ENCODE measurements at places on chromosomes 5 and 9. TPM values are rescaled to one million over a fixed set of nuclear protein-coding genes. Genes with fewer than 3 reads are reported as not detected.

GRCh38 chr5:10169359-10169758, 80.3 kb downstream of the ATPSCKMT start:
- H3K4me3 ChIP-seq, result no peak overlapping the region
- H3K4me1 ChIP-seq, result no peaks in the 10 kb centered on the region

GRCh38 chr9:131818089-131818488, 78.2 kb upstream of the RAPGEF1 start:
- DNase-seq, result no peak
- H3K4me1 ChIP-seq, result no peaks in the 10 kb centered on the region
- H3K36me3 ChIP-seq, result no peaks in the 10 kb centered on the region
- no peak overlapping the region for H3K4me3 ChIP-seq
- no peak overlapping the region for H3K27ac ChIP-seq

- no peak overlapping the region for H3K4me3 ChIP-seq
- no peak overlapping the region for H3K27ac ChIP-seq
- no peaks in the 10 kb centered on the region for H3K27me3 ChIP-seq
- H3K36me3 ChIP-seq, result no peaks in the 10 kb centered on the region
- DNase-seq, result no peak
These were observed 159.0 kb downstream of the KCTD16 start for GRCh38 chr5:144329681-144330080.

Gene ABLIM3
- total RNA-seq, result 5.6 TPM

DNA sequence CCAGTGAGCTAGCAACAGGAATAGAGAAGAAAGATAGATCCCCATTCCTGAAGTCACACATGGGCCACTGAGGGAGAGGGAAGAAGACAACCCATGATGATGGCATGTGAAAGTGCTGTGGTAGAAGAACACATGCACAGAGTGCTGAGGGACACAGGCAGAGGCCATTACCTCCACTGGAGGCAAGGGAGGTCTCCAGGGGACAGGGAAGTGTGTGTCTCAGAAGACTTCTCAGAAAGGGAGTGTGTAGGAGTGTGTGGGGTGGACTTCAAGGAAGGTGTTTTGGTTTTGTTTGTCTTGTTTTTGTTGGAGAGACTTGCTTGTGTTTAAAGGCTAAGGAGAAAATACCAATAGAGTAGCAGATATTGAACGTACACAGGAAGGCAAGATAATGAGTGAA, 77.0 kb upstream of the SMARCA2 start:
- H3K36me3 ChIP-seq, result no peaks in the 10 kb centered on the region
- DNase-seq, result no peak
- H3K27me3 ChIP-seq, result peaks cover 5% of the 10 kb centered on the region

DNA sequence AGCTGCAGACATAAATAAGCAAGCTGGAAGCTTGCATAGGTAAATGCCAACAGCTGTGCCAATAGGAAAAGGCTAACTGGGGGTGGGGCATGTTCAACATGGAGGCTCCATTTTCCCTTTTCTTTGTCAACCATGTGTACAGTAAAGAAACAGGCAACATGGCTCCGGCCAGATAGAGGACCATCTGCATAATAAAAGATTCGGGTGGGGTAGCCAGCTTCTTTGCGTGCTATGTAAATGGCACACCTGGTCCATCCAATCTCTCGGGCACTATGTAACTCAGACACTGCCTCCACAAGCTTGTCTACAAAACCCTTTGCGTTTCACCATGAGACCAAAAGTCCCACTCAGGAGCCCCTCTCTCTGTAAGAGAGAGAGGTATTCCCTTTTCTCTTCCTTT, 41.7 kb upstream of the DENND4C start:
- H3K27ac ChIP-seq, result no peak overlapping the region
- H3K27me3 ChIP-seq, result no peaks in the 10 kb centered on the region
- DNase-seq, result no peak
- no peaks in the 10 kb centered on the region for H3K36me3 ChIP-seq
- H3K4me3 ChIP-seq, result no peak overlapping the region

- no peaks in the 10 kb centered on the region for H3K27me3 ChIP-seq
- no peaks in the 10 kb centered on the region for H3K36me3 ChIP-seq
- H3K4me1 ChIP-seq, result peaks cover 47% of the 10 kb centered on the region
These were observed 19.2 kb upstream of the NANS start for GRCh38 chr9:98037357-98037756.

Gene STARD4
- 45.3 TPM for total RNA-seq

DNA sequence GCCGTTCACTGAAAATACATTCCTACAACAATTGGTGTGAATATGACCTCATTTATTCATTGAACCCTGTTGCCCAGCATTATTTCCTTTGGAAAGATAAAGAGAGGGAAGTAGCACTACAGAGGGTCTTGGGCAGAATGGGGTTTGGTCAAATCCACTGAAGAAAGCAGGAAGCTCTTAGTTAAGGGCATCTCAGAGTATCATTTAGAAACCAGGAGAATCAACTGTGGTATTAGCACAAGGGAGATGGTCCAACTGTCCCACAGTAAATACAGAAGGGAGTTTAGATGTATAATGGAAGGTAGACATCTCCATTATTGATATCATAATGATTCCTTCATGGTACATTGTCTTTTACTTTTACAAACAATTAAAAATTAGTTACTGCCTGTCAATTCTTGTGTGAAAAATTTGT, 47.1 kb downstream of the LIX1 start:
- DNase-seq, result no peak
- no peaks in the 10 kb centered on the region for H3K36me3 ChIP-seq
- H3K4me1 ChIP-seq, result no peaks in the 10 kb centered on the region
- no peak overlapping the region for H3K4me3 ChIP-seq
- H3K27me3 ChIP-seq, result peaks cover 46% of the 10 kb centered on the region

Gene GHR
- 1.5 TPM for total RNA-seq

Gene SEMA5A
- 40.1 TPM for total RNA-seq

- DNase-seq, result peak; percentile 73
- peaks cover 5% of the 10 kb centered on the region for H3K36me3 ChIP-seq
- no peaks in the 10 kb centered on the region for H3K27me3 ChIP-seq
- H3K4me1 ChIP-seq, result peaks cover 14% of the 10 kb centered on the region
- H3K27ac ChIP-seq, result peak overlapping the region; percentile 39
These were observed 17.8 kb downstream of the NANS start for GRCh38 chr9:98074115-98074990.

Gene TIMD4
- not detected for total RNA-seq

Gene EGFL7
- 13.7 TPM for total RNA-seq

DNA sequence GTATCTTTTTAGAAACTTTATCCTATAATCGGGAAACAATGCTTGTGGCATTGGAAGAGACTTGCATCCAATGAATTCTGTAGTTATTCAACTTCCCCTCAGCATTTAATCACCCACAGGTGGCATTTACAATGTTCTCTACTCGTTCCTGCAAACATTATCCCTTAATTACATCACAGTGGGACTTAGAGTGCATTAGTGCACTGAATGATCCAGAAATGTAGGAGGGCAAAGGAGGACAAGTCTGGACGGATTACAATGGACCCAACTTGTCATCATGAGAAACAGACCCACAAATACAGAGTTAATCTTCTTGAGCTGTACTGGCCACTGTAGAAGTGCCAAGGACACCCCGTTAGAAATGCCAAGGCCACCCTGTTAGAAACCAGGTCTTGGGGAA, 129.1 kb downstream of the DOCK8 start:
- no peak overlapping the region for H3K27ac ChIP-seq
- H3K4me1 ChIP-seq, result no peaks in the 10 kb centered on the region

Gene AHRR
- total RNA-seq, result 33.7 TPM

Gene MLANA
- not detected for total RNA-seq

Gene MYMK
- not detected for total RNA-seq

- H3K27ac ChIP-seq, result no peak overlapping the region
- H3K4me3 ChIP-seq, result no peak overlapping the region
- H3K36me3 ChIP-seq, result no peaks in the 10 kb centered on the region
- peak; percentile 9 for DNase-seq
These were observed 119.8 kb downstream of the SSBP2 start for GRCh38 chr5:81631124-81631523.

Gene ADAM19
- 20.5 TPM for total RNA-seq

- H3K4me1 ChIP-seq, result no peaks in the 10 kb centered on the region
- DNase-seq, result no peak
- H3K36me3 ChIP-seq, result no peaks in the 10 kb centered on the region
- no peak overlapping the region for H3K27ac ChIP-seq
- H3K27me3 ChIP-seq, result no peaks in the 10 kb centered on the region
These were observed 422.9 kb downstream of the TMEM161B start for GRCh38 chr5:87845734-87846133.

- no peaks in the 10 kb centered on the region for H3K36me3 ChIP-seq
- H3K27me3 ChIP-seq, result no peaks in the 10 kb centered on the region
- no peak for DNase-seq
- H3K4me1 ChIP-seq, result peaks cover 7% of the 10 kb centered on the region
These were observed 8.8 kb downstream of the CAMK4 start for GRCh38 chr5:111233052-111233374.

- H3K4me1 ChIP-seq, result no peaks in the 10 kb centered on the region
- no peak for DNase-seq
- H3K27me3 ChIP-seq, result no peaks in the 10 kb centered on the region
These were observed 26.9 kb downstream of the NUTM2F start for GRCh38 chr9:94301583-94301982.

DNA sequence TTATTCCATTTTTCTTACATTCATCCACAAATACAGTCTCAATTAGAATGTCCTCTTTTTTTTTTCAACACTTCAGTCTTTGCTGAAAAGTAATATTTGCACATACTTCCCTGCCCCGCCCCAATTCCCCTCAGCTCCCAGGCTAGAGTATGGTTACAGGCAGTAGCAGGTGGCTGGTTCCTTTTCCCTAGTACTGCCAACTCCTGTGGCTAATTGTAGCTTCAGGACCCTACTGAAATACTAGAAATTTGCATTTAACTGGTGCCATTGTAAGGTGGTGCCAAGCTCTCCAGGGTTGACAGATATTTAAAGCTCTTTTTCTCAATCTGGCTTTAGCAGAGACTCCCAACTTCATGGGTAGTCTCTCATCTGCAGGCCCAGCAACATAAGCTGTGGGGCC, 80.3 kb downstream of the FAM81B start:
- H3K27me3 ChIP-seq, result no peaks in the 10 kb centered on the region
- peaks cover 36% of the 10 kb centered on the region for H3K36me3 ChIP-seq
- DNase-seq, result no peak
- peaks cover 17% of the 10 kb centered on the region for H3K4me1 ChIP-seq

GRCh38 chr5:100853582-100853981, 49.5 kb downstream of the ST8SIA4 start:
- no peaks in the 10 kb centered on the region for H3K4me1 ChIP-seq
- no peak overlapping the region for H3K27ac ChIP-seq
- no peaks in the 10 kb centered on the region for H3K27me3 ChIP-seq
- H3K36me3 ChIP-seq, result no peaks in the 10 kb centered on the region
- DNase-seq, result no peak
- no peak overlapping the region for H3K4me3 ChIP-seq

GRCh38 chr9:83034587-83034986, 28.4 kb downstream of the RASEF start:
- H3K27me3 ChIP-seq, result no peaks in the 10 kb centered on the region
- peaks cover 9% of the 10 kb centered on the region for H3K4me1 ChIP-seq
- no peaks in the 10 kb centered on the region for H3K36me3 ChIP-seq
- no peak overlapping the region for H3K27ac ChIP-seq
- DNase-seq, result peak; percentile 23
- H3K4me3 ChIP-seq, result no peak overlapping the region

- no peaks in the 10 kb centered on the region for H3K36me3 ChIP-seq
- H3K27me3 ChIP-seq, result no peaks in the 10 kb centered on the region
- H3K4me1 ChIP-seq, result peaks cover 47% of the 10 kb centered on the region
- H3K4me3 ChIP-seq, result no peak overlapping the region
These were observed 23.2 kb upstream of the DAB2 start for GRCh38 chr5:39447968-39448367.

GRCh38 chr5:58462154-58462553, 2.3 kb upstream of the PLK2 start:
- no peaks in the 10 kb centered on the region for H3K27me3 ChIP-seq
- no peak overlapping the region for H3K27ac ChIP-seq
- peaks cover 14% of the 10 kb centered on the region for H3K36me3 ChIP-seq
- no peak overlapping the region for H3K4me3 ChIP-seq

Gene CDKN2B
- 10.6 TPM for total RNA-seq

DNA sequence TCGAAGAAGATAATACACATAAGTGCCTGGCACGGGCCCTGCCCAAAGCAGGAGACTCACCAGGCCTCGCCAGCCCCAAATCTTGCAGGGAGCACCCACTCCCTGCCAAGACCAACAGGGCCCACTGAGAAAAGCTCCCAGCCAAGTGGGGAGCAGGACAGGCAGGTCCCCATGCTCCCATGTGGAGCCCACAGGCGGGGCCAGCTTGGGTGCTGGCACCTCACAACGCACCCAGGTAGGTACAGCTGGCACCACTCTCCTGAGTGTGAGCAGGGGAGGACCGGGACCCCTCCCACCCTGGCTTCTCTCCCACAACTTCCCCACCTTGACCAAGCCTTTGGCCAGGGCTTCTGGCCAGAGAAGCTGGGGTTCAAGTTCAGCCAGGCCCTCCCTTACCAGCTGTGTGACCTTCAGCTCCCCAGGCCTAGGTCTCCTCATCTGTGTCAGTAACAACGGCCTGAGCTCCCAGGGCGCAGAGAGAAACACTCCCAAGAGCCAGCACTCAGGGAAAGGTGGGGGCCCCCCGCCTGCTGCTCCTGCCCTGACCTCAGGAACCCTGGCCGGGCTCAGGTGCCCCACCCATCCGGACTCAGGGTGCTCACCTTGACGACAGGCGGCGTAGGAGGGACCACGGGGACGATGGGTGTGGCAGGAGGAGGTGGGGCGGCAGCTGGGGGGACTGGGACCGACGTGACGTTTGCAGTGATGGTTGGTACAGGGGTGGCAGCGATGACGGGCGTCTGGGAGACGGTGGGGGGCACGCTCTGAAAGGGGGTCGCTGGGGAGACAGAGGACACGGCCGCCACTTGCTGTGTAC, 17.8 kb downstream of the BRD3 start:
- no peak for DNase-seq
- no peaks in the 10 kb centered on the region for H3K27me3 ChIP-seq
- H3K36me3 ChIP-seq, result no peaks in the 10 kb centered on the region

Gene SLC34A1
- total RNA-seq, result not detected

- H3K27me3 ChIP-seq, result peaks cover 15% of the 10 kb centered on the region
- H3K4me3 ChIP-seq, result peak overlapping the region; percentile 49
- DNase-seq, result peak; percentile 90
- H3K4me1 ChIP-seq, result peaks cover 23% of the 10 kb centered on the region
- H3K27ac ChIP-seq, result peak overlapping the region; percentile 70
- no peaks in the 10 kb centered on the region for H3K36me3 ChIP-seq
These were observed 13.3 kb downstream of the CAPSL start for GRCh38 chr5:35924950-35925722.

DNA sequence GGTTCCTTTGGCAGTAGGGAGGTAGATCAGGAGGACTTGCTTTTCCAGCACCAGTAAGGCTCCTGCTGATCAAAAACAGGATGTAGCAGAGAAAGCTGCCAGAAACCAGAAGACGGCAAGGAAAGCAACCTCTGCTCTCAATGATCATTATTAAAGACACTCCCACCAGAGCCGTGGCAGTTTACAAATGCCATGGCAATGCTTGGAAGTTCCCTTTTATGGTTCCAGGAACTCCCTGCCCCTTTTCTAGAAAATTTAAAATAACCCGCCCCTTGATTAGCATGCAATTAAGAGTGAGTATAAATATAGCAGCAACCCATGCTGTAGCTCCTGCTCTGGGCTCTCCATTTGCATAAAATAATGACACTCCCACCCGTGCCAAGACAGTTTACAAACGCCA, 16.1 kb downstream of the EQTN start:
- no peaks in the 10 kb centered on the region for H3K27me3 ChIP-seq
- H3K4me3 ChIP-seq, result peak overlapping the region; percentile 44
- no peak overlapping the region for H3K27ac ChIP-seq
- no peaks in the 10 kb centered on the region for H3K36me3 ChIP-seq

Gene ENTPD8
- total RNA-seq, result not detected
